ENCODE measurements at places on chromosomes 1 and 21.

- DNase-seq: no peak
Measured at GRCh38 chr1:14968251-14968851, 185.2 kb upstream of the TMEM51 start.

- DNase-seq: peak; percentile 77
Measured at GRCh38 chr1:204651843-204652421, 33.6 kb downstream of the LRRN2 start.

DNA sequence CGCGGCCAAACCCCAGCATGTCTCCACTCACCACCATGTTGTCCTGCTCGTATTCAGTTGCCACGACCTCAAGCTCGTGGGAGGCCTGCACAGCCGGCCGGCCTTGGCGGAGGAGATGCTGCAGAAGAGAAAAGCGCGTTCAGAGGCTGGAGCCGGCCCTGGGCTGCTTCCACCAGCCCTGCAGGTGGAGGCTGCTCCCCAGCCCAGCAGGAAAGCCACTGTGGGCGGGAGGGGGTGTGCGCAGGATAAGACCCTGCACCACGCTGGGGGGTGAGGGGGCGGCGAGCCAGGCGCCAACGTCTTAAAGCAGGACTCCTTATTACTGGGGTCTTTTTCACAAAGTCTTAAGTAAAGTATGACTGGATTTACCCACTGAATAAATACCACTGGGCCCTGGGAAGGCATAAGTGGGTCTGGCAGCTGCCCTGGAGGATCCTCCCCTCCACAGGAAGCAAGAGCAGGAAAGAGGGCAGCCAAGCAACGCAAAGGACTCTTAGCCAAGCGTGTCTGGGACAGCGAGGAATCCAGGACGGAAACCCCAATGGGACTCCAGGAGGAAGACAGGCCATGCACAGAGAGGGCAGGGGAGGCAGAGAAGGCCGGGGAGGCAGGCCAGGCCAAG lies 104.8 kb downstream of the NPHP4 start:
- DNase-seq: no peak

GRCh38 chr1:37372302-37372701 lies 102.1 kb upstream of the ZC3H12A start:
- DNase-seq: no peak

- DNase-seq: no peak
Measured at GRCh38 chr1:74396462-74396861, 115.9 kb downstream of the LRRC53 start.

DNA sequence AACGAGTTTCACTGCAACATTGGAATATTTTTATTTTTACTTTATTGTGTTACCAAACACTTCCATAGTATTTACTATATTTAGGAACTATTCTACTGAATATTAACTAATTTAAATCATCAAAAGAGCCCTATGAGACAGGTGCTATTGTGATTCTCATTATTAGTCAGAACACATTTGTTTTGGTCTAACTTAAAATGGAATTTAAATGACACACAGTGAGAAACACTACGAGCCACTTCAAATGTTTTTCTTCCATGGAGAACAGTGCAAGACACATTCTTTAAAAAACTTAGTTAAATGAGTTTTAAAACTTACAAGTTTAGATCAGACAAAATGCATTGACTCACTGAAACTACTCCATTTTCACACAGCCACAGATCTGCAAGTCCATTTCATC lies 6.6 kb upstream of the TRAF3IP3 start:
- no peak for DNase-seq

DNA sequence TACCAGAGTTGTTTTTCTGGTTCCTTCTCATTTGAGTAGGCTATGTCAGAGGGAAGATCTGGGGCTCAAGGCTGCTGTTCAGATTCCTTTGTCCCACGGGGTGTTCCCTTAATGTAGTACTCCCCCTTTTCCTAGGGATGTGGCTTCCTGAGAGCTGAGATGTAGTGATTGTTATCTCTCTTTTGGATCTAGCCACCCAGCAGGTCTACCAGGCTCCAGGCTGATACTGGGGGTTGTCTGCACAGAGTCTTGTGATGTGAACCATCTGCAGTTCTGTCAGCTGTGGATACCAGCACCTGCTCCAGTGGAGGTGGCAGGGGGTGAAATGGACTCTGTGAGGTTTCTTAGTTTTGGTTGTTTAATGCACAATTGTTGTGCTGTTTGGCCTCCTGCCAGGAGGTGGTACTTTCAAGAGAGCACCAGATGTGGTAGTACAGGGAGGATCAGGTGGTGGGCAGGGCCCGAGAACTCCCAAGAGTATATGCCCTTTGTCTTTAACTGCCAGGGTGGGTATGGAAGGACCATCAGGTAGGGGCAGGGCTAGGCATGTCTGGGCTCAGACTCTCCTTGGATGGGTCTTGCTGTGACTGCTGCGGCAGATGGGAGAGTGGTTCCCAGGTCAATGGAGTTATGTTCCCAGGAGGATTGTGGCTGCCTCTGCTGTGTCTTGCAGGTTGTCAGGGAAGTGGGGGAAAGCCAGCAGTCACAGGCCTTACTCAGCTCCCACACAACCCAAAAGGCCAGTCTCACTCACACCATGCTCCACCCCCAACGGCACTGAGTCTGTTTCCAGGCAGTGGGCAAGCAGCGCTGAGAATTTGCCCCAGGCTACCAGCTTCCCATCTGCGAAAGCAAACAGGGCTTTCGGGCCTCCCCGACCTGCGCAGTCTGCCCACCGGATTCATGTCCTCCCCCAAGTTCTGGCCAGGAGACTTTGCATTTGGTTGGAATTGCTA lies 64.2 kb downstream of the SERINC2 start:
- peak; percentile 91 for DNase-seq

All from DMS153 (cell line).